Activated CD4-positive, CD25-positive, alpha-beta regulatory T cell (primary cell): ENCODE measurements at places on chromosomes 5 and 9.

GRCh38 chr9:128420060-128420650 is 502 bp upstream of the CERCAM start:
- peak; percentile 43 for DNase-seq

- DNase-seq: no peak
Measured at GRCh38 chr5:54404568-54404967, 50.9 kb upstream of the HSPB3 start.

GRCh38 chr9:8903077-8903476 is 1103.5 kb upstream of the DMAC1 start:
- DNase-seq: no peak

DNA sequence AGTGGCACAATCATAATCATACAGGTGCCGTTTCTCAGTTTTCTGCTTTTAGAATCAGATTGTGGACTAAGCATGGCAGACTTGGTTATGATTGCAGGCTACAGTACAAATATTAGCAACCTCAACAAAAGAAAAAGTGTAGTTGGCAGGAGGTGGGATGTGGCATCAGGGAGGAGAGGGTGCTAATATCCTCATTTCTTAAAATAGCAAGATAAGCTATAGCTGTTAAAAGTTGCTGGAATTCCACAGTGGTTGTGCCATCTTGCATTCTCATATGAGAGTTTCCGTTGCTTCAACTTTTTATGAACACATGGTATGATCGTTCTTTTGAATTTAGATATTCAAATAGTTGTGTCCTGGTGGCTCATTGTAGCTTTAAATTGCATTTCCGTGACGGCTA is 21.4 kb downstream of the PIP5K1B start:
- no peak for DNase-seq

DNA sequence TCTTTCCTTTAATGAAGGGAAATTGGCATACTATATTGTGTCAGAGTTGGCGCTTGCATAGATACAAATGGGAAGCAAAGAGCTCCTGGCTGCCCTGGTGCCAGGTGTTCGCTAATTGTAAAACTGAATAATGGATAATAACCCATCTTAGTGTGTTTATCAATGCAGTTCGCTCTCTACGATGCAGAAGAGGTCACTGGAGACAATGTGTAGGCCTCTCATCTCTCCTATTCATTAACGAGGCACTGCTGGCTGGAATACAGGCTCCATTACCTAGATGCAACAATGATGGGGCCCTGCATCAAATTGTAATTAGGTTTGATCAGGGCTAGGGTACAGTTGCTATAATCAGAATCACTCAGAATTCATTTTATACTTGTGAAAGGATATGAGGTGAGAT is 171.0 kb downstream of the RMI1 start:
- no peak for DNase-seq

DNA sequence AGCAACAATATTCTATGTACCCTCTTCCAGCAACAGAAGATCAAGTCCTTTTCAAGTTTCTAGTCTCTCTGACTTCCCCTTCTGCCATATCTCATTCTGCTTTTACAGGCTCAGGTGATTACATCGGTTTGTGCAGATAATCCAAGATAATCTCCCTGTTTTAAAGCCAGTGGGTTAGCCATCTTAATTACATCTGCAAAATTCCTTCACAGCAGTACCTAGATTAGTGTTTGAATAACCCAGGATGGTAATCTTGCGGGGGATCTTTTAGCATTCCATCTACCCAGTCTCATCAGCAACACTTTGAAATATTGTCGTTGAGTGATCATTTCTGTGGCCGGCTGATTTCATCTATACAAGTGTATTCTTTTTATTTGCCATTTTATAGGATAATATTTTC is 130.2 kb downstream of the GHR start:
- DNase-seq: no peak

DNA sequence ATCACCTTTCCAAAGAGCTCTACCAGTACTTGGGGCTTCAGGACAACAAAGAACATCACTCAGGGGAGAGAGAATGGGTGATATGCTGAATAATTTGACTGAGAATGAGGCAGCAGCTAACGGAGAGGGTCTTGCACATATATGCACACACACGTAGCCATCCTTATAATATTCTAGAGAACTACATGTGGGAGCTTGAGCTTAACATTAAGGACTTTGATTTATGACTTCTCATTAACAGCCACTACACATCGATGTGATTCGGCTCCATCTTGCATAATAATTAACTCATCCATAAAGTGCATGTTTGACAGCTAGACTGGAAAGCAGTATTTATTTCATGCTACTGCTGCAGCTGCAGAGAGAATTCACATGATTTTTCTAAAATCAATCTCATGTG is 163.4 kb downstream of the RAB3C start:
- no peak for DNase-seq

GRCh38 chr5:14268738-14269137 is 125.6 kb downstream of the TRIO start:
- DNase-seq: no peak

- no peak for DNase-seq
Measured at GRCh38 chr5:137141779-137142178, 357.3 kb downstream of the SPOCK1 start.

DNA sequence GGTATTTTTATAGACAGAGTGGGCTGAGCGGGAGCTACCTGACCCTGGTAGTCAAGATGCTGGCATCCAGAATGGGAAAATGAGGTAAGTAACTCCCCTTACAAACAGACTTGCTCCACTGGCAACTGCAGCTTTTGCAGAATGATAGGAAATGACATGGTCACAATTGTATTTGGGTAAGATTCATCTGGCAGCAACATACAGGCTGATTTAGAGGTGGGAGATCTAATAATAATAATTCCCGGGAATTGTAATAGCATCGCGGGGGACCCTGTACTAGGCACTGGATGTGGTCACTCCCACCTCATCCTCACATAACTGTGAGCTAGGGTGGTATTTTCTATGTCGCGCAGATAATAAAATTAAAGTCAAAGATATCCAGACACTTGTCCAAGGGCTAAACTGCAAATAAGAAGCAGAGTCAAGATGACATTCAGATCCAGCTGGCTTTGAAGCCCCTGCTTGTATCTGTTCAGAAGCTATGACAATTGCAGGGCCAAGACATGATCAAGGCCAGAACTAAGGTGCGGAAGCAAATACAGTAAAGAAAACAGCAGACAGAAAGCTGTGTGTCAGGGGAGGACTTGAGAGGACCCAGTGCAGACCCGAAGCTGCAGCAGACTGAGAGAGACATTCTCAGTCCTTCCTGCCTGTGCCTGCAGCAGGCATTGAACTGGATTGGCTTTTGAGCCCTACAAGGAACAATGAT is 507.2 kb downstream of the BNC2 start:
- DNase-seq: no peak

GRCh38 chr5:107863125-107863524 is 192.4 kb upstream of the EFNA5 start:
- no peak for DNase-seq

DNA sequence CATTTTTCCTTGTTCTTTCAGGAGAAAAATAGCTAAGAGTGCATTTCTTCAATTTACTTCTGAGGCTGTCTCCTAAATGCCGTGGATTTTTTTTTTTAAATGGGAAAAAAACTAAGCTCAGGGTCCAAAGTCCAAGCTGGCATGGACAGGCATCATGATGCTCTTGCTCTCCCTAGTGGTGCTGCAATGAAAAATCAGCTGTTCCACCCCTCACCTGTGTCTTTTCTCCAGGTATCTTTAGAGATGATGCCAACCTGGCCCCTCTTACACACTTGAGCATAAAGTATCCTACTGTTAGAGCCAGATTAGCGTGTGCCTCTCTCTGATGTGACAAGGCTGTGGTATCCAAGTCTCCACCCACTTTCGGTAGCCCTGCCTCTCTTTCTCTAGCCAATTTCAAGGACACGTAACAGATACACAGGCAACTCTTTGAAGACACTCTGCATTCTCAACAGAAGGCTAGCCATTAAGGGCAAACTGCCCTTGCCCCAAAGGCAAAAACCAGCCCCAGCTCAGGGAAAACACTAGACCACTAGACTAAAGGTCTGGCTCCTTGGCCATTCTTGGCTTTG is 208.8 kb downstream of the SAXO1 start:
- DNase-seq: no peak

GRCh38 chr5:78819166-78819565 is 165.9 kb downstream of the ARSB start:
- no peak for DNase-seq

DNA sequence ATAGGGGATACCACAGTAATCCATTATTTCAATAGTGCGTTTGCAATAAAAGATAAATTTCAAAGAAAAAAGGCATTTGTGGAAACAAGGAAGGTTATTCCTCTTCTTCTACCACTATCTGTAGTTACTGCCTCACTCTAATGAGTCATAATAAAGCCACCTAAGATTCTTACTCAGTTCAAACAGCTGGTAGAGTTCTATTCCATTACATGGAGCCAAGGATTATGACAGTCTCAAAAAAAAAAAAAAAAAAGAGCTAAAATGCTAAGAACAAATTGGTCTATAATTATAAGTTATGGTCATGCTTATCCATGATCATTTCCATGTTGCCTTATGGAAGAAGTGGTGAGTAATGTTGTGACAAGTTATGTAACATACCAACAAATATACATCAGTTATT is 46.3 kb downstream of the DENND1A start:
- no peak for DNase-seq
